NCI-H1048 (cell line): ENCODE measurements at places on chromosomes 12 and 14.

- no peak for DNase-seq
Measured at GRCh38 chr14:105207460-105207901, 26.4 kb upstream of the NUDT14 start.

- DNase-seq = no peak
Measured at GRCh38 chr14:60215520-60216420, 33.3 kb upstream of the PPM1A start.

DNA sequence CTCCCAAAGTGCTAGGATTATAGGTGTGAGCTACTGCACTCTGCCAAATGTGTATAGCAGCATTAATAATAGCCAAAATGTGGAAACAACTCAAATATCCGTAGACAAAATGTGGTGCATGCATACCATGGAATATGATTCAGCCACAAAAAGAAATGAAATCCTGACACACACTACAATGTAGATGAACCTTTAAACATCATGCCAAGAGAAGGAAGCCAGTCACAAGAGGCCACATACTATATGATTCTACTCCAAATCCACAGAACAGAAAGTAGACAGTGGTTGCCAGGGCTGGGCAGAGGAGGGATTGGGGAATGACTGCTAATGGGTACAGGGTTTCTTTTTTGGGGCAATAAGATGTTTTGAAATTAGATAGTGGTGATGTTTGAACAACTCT is 7.7 kb upstream of the TMED2 start:
- no peak for DNase-seq

DNA sequence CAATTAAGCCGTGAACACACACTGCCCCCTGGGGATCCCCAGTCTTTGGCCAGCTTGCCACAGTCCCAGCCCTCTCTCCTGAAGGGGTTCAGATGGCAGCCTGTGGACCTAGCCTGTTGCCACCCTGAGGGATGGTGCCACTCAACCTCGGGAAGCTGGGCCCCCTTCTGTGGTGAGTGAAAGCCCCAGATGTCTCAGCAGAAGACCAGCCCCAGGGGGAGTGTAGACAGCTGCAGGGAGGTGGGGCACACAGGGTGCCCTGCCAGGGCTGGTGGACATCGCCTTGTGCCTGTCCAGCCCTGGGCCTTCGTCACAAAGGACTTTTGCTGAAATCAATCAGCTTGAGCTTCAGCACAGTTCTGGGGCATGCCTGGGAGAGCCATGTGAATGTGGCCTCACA is 32.4 kb downstream of the C14orf132 start:
- no peak for DNase-seq

- DNase-seq = no peak
Measured at GRCh38 chr12:107955966-107956643, 173.0 kb upstream of the WSCD2 start.

- DNase-seq = no peak
Measured at GRCh38 chr12:28578361-28578760, 388.1 kb downstream of the CCDC91 start.

- no peak for DNase-seq
Measured at GRCh38 chr12:103518899-103519298, 23.1 kb upstream of the C12orf42 start.

DNA sequence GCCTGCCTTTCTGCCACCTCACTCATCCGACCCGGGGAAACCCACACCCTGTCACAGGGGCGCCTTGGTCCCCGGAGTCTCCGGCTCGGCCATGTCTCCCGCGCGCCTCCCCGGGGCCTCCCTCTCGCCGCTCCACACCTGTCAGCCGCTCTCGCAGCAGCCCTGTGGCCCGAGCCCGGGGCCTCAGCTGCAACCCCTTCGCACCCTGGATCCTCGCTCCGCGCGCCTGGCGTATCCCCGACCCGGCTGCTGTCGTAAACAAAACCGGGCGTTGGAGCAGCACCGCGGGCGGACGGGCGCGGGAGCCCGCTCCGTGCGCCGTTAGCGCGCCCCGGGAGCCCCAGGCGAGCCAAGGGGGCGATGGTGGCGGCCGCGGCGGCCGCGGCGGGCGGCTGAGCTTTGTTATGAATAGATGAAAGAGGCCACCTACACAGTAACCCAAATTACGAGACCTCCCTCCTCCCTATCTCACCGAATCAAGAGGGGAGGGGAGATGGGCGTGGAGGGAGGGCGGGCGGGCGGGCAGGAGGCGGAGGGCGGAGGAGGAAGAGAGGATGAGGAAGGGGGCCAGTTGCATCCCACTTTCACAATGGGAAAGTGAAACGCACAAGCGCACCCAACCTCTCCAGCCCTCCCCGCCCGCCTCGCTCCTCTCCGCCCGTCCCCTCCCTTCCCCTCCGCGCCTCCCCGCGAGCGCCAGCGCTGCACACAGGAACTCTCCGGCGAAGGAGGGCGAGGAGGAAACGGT is at the start of gene PLXNC1:
PLXNC1 (plus strand) TSS at position 587 of the 748 bp plus-strand sequence. CDS start 395 bp downstream, outside the sequence.
- no peak for DNase-seq

DNA sequence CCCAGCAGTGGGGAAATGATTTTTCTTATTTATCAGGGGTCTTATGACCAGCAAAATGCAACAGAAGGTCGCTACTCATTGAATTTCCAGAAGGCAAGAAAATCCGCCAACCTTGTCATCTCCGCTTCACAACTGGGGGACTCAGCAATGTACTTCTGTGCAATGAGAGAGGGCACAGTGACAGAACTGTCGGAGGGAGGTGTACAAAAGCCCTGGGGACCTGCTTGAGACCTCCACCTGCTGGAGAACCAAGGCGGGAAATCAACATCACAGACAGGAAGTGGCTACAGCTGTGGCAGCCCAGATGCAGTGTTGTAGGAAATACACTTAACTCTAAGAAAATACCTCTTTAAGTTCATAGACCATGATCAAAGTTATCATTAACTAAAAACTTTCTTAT is 250.9 kb upstream of the OR4E1 start:
- no peak for DNase-seq

GRCh38 chr14:95215094-95215725 is 57.9 kb upstream of the DICER1 start:
- DNase-seq = no peak

- no peak for DNase-seq
Measured at GRCh38 chr14:105418269-105419194, 1.1 kb upstream of the MTA1 start.

GRCh38 chr12:1519642-1520041 is 74.7 kb downstream of the FBXL14 start:
- no peak for DNase-seq

GRCh38 chr12:48973941-48974673 is 2.6 kb upstream of the WNT10B start:
- no peak for DNase-seq

- DNase-seq = peak; percentile 82
Measured at GRCh38 chr12:6423267-6424007, 21.3 kb upstream of the CD27 start.

- DNase-seq = no peak
Measured at GRCh38 chr12:104057771-104058197, 6.5 kb upstream of the HCFC2 start.

GRCh38 chr12:29414368-29414767 is 33.4 kb upstream of the ERGIC2 start:
- DNase-seq = no peak

GRCh38 chr12:130308393-130308792 is 29.3 kb upstream of the PIWIL1 start:
- no peak for DNase-seq

- peak; percentile 2 for DNase-seq
Measured at GRCh38 chr14:67426983-67427606, 15.1 kb upstream of the PLEK2 start.

DNA sequence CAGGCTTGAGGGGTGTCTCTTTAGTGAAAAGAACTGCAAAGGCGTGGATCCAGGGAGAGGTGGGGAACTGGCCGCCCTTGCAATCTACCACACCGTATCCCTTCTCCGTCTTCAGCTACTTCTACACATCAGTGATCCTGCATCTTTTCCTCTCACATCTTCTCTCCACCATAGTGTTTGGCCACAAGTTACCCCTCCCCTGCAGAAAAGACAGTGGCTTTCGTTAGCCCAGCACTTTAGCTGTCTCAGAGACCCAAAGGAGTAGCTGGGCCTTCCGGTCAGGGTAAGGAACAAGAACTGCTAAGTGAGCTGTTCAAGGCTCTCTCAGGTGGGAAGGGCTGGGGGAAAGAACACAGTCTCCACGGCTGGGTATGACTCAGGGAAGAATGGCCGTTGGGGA is 158.4 kb downstream of the NDUFA12 start:
- no peak for DNase-seq

DNA sequence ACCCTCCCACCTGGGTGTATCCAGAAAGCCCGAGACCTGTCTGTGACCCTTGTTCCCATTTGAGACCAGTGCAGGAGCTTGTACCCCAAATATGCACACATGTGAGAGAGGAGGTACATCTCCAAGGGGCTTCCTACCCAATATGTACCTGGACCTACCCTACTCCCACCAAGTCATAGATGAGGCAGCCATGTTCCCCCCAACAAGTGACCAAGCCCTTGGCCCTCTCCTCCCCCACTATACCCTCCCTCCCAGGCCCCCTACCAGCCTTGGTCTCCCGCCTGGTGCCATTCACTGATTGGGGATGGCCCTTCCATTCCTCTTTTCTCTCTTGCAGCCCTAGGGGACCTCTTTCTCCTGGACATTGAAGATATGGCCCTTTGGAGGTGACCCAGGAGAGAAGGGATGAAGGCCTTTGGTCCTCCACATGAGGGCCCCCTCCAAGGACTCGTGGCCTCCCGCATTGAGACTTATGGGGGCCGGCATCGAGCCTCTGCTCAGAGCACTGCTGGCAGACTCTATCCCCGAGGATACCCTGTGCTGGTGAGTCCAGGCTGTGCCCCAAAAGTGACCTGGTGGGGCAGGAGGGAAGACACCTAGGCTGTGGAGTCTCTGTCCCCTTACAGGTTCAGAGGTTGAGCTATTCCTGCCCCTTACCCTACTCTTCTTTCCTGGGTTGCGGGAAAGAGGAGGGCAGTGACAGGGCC is 1.5 kb downstream of the PLEKHG6 start:
- DNase-seq = no peak

DNA sequence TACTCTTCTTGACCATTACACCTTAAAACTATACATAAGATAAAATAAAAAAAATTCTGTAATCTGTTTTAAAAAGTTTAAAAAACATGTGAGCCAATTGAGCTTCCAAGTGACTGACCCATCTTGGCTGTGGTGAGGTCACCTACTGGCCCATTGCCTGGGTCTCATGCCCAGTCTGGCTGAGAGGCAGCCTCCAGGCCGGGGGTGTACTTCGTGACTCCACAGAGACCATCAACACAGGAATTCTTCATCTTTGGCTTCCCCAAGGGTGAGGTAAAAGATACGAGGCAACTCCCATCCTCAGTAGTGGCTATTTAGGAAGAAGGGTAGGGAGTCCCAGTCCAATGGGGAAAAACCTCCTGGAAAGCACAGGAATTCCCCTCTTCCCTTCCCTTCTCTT is 113.2 kb downstream of the APAF1 start:
- DNase-seq = no peak

- peak; percentile 86 for DNase-seq
Measured at GRCh38 chr12:12813120-12814101, at the start of gene DDX47. Gene DDX47, plus strand, starts transcription at chr12:12813346. Its CDS starts 22 bp downstream, at chr12:12813368.

- no peak for DNase-seq
Measured at GRCh38 chr12:14905269-14906004, 19.8 kb upstream of the MGP start.

DNA sequence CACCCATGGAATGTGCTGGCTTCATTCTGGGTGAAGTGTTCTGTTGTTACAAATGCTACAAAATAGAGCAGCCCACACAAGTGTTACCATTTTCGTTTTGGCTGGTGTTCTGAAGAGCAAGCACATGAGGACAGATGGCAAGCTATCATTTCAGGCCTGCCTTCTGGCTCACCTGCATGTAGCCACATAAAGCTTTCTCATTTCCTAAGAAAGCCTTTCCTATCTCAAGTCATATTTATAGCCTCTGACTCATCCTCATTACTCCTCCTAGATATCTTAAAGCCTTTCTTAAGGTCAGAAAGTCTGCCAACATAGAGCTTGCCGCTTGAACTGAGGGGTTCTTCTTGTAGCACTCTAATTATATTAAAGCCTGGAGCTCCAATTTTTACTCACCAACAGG is 89.0 kb downstream of the PTPRR start:
- no peak for DNase-seq
